Heart left ventricle (tissue), 16 donors: ENCODE measurements at places on chromosomes 5 and 9. TPM values are rescaled to one million over a fixed set of nuclear protein-coding genes. Genes with fewer than 3 reads are reported as not detected.

DNA sequence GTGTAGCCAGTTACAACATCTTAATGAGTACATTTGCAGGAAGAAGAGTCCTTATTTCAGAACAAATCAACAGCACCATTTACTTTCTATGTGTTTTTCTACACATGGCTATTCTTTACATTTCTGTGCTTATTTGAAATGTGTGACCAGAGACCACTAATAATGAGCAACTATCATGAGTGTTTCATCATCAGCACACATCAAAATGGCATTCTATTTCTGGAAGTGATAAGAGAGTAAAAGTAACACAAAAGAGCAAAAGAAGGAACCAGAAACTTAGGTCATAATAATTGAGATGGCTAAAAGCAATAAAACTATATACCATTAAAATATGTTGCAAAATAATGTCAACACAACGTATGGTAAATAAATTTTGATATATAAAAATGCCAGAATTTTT lies 159.7 kb downstream of the PBX3 start:
- no peak for DNase-seq

- DNase-seq: no peak
Measured at GRCh38 chr5:131281133-131281867, 17.4 kb downstream of the CDC42SE2 start.

- no peak for DNase-seq
Measured at GRCh38 chr5:78661691-78662090, 13.1 kb upstream of the LHFPL2 start.

GRCh38 chr5:39501397-39501796 lies 76.6 kb upstream of the DAB2 start:
- DNase-seq: no peak

DNA sequence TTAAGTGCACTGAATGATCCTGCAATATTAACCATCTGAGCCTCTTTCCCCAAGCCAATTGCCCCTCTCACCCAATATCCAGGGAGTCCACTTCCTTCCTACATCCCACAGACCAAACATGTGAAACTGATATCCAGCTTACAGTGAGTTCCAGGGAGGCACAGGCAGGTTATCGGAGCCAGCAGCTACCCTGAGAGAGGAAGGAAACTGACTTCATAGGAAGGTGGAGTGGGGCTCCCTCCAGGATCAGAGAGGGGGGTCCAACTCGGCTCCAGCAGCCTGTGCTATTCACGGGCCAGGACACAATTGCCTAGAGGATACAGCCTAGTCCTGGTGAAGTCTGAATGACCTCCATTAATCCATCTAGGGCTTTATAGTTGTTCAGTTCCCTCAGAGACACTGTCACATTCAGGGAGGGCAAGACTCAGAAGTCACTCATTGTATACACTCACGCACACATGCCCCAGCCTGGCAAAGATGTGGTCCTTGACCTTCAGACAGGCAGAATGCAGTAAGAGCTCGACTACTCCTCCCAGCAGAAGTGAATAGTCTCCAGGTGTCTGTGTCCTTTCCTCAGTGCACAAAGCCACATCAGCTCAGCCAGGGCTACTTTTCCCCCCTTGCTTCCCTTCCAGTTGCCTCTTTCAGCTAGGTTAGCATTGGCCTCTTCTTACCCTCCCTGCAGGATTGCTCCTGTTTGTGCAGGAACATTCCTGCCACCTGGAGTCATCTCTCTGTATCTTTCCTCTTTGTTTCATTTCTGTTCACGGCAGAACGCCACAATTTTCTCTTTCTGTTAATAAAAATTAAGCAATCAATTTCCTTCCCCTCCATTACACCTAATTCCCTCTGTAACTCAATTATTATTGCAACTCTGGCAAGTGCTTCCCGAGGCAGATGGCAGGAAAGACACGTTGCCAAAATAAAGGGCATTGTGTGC lies 501.7 kb downstream of the ARHGEF28 start:
- no peak for DNase-seq

GRCh38 chr5:160507221-160507721 lies 85.6 kb downstream of the PTTG1 start:
- DNase-seq: no peak

The CEL gene
- total RNA-seq: 1.1 TPM

The CSF1R gene
- 20.5 TPM for total RNA-seq

DNA sequence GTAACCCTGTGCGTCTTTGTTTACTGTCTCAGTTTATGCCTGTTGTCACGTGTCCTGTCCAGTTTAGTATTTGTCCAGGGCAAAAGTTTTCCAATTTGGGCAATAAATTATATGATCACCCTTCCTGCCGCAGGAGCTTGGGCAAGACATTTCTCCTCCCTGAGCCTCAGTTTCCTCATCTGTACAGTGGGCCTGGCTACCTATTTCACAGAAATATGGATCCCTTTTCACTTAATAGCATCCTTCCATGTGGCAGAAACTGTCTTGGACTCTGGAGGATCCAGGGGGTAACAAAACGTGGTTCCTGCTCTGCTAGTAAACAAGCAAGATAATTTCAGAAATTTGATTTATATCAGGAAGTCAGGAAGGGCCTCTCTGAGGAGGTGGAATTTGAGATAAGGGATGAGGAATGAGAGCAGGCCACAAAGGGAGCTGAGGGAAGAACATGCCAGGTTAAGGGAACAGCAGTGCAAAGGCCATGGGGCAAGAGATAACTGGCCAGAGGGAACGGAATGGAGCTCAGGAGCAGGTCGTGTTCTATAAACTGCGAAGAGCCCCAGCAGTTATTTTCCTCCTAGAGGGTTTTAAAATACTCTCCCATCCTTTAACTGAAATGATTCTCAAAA lies 15.1 kb upstream of the PPARGC1B start:
- DNase-seq: no peak

DNA sequence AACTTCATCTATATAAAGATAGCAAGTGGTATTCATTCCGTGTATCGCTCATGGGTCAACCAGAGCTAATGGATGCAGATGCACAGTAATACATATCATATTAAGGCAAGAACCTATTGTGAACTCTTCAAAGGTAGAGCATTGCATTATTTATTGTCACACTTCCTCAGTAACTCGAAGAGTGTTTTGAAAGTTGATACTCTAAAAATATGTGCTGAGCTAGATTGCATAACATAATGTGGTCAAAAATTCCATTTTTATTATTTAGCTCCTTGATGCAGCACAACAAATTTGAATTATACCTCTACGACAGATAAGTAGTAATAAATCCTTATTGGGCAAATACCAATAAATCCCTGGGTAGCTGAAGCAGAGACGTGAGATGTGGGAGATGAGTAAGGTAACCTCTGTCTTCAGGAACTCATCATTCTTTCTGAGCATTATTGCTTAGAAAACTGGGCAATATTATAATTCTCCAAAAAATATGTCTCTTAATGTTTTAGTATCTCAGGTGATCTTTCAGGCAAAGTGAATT lies 70.3 kb downstream of the CDH18 start:
- DNase-seq: no peak

GRCh38 chr5:37737326-37738056 lies 102.3 kb downstream of the GDNF start:
- no peak for DNase-seq

The BTF3 gene
- 336 TPM for total RNA-seq

The ITGA2 gene
- total RNA-seq: 10.7 TPM

- no peak for DNase-seq
Measured at GRCh38 chr5:121019106-121019505, 555.0 kb downstream of the PRR16 start.

- DNase-seq: no peak
Measured at GRCh38 chr5:121758615-121759014, 93.1 kb upstream of the FTMT start.

DNA sequence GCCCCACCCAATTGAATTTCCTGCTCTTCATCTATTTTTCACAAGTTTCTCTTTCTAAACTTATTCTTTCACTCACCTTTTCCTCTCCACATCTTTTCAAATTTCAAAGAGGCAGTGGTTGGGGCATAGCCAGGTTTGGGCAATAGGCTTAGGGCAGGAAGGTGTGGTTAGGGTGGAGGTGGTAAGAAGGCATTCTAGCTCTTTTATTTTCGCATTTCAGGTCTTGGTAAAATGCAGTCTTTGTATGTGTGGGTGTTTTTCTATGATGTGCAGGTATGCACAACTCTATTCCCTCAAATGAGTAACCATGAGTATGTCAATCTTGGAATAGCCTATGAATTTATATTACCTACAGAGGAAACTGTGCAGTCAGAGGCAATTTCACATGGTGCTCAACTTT lies 129.8 kb upstream of the IFNE start:
- DNase-seq: no peak
